ENCODE measurements at places on chromosomes 4 and X. TPM values are rescaled to one million over a fixed set of nuclear protein-coding genes. Genes with fewer than 3 reads are reported as not detected.

DNA sequence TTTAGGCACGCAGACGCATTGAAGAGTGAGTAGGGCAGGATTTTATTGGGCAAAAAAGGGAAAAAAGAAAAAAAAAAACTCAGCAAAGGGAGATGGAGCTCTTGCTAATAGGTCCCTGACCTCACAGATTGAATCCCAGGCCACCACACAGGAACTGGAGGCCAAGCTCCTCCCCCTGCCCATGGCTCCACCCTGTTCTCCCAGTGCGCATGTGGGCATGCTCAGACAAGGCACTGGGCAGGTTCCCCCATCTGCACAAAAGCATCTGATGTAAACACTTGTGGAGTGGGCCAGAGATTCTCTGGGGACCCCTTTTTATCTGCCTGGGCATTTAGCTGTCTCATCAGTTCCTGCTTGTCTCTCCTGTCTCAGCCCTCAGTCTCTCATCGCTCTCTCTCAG is 9.5 kb downstream of the FRMD7 start:
- H3K4me3 ChIP-seq = no peak overlapping the region
- H3K4me1 ChIP-seq = no peaks in the 10 kb centered on the region
- H3K27me3 ChIP-seq = peaks cover 11% of the 10 kb centered on the region
- no peak overlapping the region for H3K27ac ChIP-seq

- no peaks in the 10 kb centered on the region for H3K4me1 ChIP-seq
- no peaks in the 10 kb centered on the region for H3K27me3 ChIP-seq
- H3K4me3 ChIP-seq = no peak overlapping the region
- H3K36me3 ChIP-seq = no peaks in the 10 kb centered on the region
Measured at GRCh38 chr4:162274354-162274753, 110.6 kb upstream of the FSTL5 start.

DNA sequence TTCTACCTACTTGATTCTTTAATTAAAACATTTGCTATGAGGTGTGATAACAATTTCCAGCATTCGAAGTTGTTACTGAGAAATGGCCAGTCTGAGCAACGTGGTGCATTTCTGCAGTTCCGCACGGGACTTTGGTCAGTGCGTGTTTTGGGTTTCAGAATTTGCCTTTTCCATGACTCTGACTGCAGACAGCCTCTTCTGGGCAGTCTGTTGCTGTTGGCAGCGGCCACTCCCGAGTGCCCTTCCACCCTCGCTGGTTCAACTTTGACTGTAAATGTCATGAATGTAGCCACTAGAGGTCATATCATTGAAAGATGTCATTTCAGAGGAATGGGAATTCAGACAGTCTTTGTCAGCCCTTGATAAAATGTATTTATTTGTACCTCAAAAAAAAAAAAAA is 53.6 kb downstream of the NOP14 start:
- H3K27ac ChIP-seq = no peak overlapping the region
- H3K36me3 ChIP-seq = peaks cover 9% of the 10 kb centered on the region
- no peaks in the 10 kb centered on the region for H3K27me3 ChIP-seq
- DNase-seq = no peak
- peaks cover 16% of the 10 kb centered on the region for H3K4me1 ChIP-seq

GRCh38 chr4:37690976-37691375 is 4.8 kb upstream of the RELL1 start:
- no peaks in the 10 kb centered on the region for H3K36me3 ChIP-seq
- no peaks in the 10 kb centered on the region for H3K27me3 ChIP-seq
- H3K4me1 ChIP-seq = no peaks in the 10 kb centered on the region
- no peak for DNase-seq
- H3K27ac ChIP-seq = no peak overlapping the region
- no peak overlapping the region for H3K4me3 ChIP-seq

Gene MAOB
- total RNA-seq = 4.3 TPM

- peaks cover 12% of the 10 kb centered on the region for H3K4me1 ChIP-seq
- DNase-seq = no peak
- no peaks in the 10 kb centered on the region for H3K36me3 ChIP-seq
- peak overlapping the region; percentile 28 for H3K4me3 ChIP-seq
- H3K27me3 ChIP-seq = no peaks in the 10 kb centered on the region
- peak overlapping the region; percentile 7 for H3K27ac ChIP-seq
Measured at GRCh38 chr4:145909281-145909715, 29.3 kb downstream of the ZNF827 start.

DNA sequence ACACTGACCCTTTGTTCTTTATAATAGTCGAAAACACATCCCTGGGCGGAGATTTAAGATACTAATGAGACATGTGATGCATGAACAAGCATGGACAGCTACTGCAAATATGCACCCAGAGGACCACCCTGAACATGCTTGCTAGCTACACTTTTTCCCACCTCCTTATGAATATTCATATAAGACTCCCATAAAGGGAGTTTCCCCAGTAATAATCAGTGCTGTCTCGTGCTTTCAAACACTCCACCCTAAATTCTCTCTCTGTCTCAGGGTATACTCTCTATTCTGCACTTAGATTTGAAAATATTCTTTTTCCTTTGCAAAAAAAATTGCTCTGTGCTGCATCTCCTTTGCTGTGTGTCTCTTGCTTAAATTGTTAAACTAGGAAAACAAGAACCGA is 64.4 kb upstream of the CT45A1 start:
- H3K4me3 ChIP-seq = no peak overlapping the region
- H3K4me1 ChIP-seq = no peaks in the 10 kb centered on the region
- H3K36me3 ChIP-seq = no peaks in the 10 kb centered on the region

GRCh38 chr4:177308847-177309521 is 690 bp upstream of the NEIL3 start:
- H3K4me1 ChIP-seq = no peaks in the 10 kb centered on the region
- no peak overlapping the region for H3K27ac ChIP-seq

Gene NSG1
- total RNA-seq = 0.56 TPM

DNA sequence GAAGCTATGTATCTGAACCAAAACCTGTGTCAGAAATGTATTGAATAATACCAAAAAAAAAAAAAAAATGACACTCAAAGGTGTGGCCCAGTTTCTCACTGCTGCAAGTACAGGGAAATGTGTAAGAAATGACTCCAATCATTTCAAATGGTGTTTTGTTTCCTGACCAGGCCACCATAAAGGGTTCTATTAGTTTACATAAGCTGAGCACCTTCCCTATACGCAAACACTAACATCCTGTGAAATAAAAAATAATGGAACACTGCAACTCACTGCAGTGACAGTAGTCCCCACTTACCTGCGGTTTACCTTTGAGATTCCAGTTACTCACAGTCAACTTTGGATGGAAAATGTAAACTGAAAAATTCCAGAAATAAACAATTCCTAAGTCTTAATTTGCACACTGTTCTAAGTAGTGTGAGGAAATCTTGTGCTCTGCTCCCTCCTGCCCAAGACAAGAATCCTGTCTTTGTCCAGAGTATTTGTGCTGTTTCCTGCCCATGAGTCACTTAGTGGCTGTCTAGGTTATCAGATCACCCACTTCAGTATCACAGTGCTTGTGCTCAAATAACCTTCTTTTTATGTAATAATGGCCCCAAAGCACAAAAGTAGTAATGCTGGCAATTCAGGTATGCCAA is 265.3 kb downstream of the RCHY1 start:
- H3K27ac ChIP-seq = no peak overlapping the region
- H3K4me3 ChIP-seq = no peak overlapping the region
- no peak for DNase-seq
- H3K36me3 ChIP-seq = no peaks in the 10 kb centered on the region
- H3K4me1 ChIP-seq = no peaks in the 10 kb centered on the region

DNA sequence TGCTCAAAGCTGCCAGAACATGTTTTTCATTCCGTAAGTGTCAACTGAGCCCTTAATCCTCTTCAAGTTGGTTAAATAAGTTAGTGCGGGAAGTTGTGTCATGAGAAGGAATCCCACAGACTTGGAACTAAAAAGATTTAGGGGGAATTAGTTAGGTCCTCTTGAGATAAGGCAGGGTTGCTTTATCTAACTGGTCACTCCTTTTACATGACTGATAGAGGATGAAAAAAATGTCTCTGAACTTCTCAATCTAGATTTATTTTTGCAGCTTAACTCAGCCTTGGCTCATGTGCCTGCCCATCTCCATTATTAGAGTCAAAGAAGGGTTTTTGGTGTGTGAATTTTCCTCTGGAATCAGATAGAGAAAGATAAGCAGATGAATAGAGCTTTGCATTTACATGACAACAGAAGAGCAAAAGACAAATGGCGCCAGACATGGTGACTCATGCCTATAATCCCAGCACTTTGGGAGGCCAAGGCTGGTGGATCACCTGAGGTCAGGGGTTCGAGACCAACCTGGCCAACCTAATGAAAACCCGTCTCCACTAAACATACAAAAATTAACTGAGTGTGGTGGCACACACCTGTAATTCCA is 882.9 kb downstream of the RPA4 start:
- peaks cover 5% of the 10 kb centered on the region for H3K27me3 ChIP-seq
- no peaks in the 10 kb centered on the region for H3K36me3 ChIP-seq
- no peak overlapping the region for H3K4me3 ChIP-seq
- H3K4me1 ChIP-seq = no peaks in the 10 kb centered on the region
- DNase-seq = no peak
- no peak overlapping the region for H3K27ac ChIP-seq

Gene TEX11
- 6.7 TPM for total RNA-seq

- no peak for DNase-seq
- H3K27me3 ChIP-seq = no peaks in the 10 kb centered on the region
- H3K36me3 ChIP-seq = no peaks in the 10 kb centered on the region
- H3K27ac ChIP-seq = no peak overlapping the region
Measured at GRCh38 chr4:132502096-132502552, 647.0 kb upstream of the PCDH10 start.

DNA sequence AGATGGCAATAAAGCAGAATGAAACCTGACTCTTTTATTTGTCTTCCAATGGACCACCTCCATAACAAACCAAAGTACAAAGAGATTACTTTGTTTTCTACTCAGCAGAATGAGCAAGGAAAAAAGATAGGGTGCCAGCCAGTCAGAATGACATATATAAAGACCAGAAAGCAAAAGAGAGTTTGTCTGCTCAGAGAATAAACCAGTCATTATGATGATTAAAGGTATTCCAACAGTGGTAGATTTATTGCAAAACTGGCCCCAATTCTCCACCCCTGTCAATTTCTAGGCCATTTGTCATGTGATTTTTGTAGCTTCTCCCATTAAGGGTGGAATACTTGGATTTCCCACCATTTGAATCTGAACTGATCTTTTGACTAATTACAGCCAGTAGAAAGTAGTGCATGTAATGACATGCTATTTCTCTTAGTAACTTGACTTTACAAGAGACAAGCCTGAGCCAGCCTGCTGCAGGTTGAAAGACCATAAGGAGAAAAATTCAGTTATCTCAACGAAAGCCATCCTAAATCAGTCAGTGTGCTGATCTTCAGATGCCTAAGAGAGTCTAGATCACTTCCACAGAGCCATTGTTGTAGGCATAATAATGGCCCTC is 203.1 kb downstream of the EPHA5 start:
- no peak for DNase-seq
- no peaks in the 10 kb centered on the region for H3K4me1 ChIP-seq
- no peak overlapping the region for H3K27ac ChIP-seq

GRCh38 chr4:133081246-133081645 is 67.8 kb upstream of the PCDH10 start:
- H3K36me3 ChIP-seq = no peaks in the 10 kb centered on the region
- no peak for DNase-seq
- no peaks in the 10 kb centered on the region for H3K27me3 ChIP-seq
- H3K4me3 ChIP-seq = no peak overlapping the region
- H3K27ac ChIP-seq = no peak overlapping the region

Gene RHOH
- 0.28 TPM for total RNA-seq

DNA sequence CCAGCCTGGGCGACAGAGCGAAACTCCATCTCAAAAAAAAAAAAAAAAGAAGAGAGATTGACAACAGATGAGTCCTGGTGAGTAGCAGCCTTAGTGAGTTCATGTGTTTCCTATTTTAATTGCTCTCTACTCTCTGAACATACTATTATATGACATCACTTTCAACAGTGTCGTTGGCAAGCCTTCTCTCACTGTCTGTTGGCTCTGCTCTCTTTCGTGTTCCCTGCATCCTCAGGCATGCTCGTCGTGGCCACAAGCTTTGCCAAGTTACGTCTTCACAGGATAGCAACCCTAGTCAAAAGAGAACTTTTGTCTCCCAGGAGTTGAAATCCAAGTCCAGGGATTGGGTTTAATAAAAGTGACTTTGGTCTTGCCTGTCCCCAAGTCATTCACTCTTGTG is 117.1 kb upstream of the EGFL6 start:
- H3K27me3 ChIP-seq = no peaks in the 10 kb centered on the region
- no peak overlapping the region for H3K4me3 ChIP-seq
- no peaks in the 10 kb centered on the region for H3K36me3 ChIP-seq
- DNase-seq = no peak

DNA sequence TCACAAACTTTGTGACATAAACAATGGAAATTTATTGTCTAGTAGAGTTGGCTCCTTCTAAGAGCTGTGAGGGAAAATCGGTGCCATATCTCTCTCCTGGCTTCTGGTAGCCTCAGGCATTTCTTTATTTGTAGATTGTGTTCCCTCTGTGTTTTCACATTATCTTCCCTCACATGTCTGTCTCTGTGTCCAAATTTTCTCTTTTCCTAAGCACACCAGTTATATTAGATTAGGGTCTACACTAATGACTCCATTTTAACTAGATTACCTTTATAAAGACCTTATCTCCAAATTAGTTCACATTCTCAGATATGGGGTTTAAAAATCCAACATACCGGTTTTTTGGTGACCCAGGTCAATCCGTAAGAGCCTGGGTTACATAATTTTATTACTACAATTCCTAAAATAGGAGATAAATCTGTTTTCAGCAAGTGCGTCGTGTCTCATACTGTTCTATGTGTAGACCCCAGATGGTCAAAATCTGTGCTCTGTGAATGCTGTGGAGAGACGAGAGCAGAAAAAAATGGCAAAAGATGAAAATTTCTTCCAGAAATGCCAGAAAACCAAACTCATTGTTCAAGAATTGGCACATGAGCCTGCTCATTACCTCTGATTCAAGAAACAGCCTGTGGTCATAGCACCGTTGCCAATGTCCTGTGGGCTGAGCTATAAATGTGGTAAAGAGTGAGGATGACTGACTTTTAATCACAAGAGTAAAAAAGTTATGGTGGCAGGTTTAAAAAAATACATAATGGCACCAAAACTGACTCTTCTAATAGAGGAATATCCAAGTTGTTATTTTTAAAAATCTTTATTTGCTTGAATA is 574.7 kb downstream of the PCDH7 start:
- H3K4me1 ChIP-seq = no peaks in the 10 kb centered on the region
- DNase-seq = no peak
- no peaks in the 10 kb centered on the region for H3K36me3 ChIP-seq
- H3K27ac ChIP-seq = no peak overlapping the region

Gene SHROOM2
- 3.7 TPM for total RNA-seq

DNA sequence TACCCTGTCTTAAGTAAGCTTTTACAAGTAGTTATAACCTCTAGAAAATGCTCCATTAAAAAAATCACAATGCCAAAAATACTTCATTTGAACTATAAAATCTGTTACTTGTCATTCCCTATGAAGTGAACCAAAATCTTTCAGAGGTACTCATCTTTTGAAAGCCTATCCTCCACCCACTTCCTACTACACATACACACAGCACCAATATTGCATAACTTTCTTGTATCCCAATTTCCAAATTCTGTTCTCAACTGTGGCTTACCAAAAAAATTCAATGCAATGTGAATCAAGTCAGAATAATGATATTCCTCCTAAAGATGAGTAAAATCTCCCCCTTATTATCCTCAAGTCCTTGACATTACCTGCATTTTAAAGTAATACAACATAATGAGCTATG is 15.9 kb downstream of the DHX15 start:
- H3K27ac ChIP-seq = no peak overlapping the region
- no peak for DNase-seq
- H3K4me1 ChIP-seq = peaks cover 23% of the 10 kb centered on the region
- no peaks in the 10 kb centered on the region for H3K27me3 ChIP-seq

Gene SLC26A1
- total RNA-seq = 1.1 TPM

Measured in pancreas (tissue), 10 donors.